NCI-H524 (cell line): ENCODE measurements at places on chromosomes 1 and 21.

DNA sequence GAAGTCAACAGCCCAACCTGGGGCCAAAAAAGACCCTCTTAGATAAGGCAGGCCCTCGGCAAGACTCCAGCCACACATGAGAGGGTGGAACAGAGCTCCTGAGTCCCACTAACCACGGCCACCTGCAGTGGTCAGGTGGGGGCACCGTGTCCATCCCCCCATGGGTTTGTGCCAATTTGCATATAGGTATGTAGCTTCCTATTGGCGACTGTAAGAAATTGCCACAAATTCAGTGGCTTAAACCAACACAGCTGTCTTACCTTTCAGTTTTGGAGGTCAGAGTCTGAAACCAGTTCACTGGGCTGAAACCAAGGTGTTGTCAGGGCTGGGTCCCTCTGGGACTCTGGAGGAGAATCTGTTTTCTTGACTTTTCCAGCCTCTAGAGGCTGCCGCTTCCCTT, 59.3 kb downstream of the COL18A1 start:
- no peak for DNase-seq

DNA sequence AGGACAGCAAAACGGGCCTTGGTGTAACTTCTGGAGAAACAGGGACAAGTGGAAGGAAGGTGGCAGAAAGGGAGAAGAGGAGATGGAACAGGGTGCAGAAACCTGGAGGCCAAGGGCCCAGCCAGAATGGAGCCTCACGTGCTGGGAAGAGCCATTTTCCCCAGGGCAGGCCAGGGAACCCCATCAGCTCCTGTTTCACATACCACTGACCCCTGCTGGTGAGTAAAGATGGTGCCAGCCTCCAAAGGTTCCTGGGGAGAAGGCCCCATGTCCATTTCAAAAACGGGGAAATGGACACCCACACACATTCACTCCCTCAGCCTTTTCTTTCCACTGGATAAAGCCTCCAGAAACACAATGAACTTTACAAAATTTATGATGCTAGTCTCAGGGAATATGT, 57.6 kb upstream of the JUN start:
- no peak for DNase-seq

DNA sequence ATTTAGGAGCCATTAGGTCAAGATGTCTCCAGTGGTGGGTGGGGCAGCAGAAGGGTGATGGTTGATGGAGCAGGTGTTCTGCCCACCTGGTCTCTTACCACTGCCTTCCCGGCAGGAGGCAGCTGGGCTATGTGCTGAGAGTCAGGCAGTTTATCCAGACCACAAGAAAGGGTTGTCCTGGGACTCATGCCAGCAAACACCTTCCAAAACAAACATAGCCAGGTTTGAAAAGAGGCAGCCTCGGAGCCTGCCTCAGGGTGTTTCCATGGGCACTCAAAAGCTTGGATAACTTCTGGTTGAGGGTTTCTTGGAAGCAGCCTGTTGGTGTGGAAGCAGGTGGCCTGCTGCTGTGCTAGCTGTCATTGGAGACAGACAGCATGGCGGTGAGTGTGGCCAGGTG, 187.2 kb downstream of the PCP4 start:
- peak; percentile 92 for DNase-seq

DNA sequence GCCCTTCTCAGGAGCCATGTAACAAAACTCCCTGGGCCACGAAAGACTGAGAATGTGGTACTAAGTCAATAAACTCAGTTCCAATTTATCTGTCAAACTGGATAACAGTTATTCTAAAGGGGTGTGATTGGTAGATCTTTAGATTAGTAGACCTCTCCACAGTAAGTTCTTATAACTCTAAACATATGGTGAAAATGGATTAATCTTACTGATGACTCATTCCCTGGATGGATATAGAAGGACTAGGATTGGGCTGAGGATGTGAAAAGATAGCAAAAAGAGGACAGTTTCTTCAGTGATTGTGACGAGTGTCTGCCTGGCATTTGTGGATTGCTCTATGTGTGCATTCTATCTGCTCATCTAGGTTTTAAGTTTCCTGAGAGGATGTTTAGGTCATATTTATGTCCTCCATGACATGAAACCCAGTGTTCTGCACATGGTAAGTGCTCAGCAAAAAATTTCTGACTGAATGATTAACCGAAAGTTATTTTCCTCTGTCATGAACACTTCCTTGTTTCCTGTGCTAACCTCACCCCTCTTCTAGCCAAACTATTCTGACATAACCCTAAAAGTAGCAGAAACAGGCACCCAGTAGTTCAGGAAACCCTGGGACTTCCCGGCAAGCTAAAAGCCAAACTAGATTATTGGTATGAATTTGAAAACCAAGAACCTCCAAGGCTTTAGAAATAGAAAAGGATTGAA, 397.5 kb upstream of the PLXNA2 start:
- DNase-seq, result peak; percentile 50

GRCh38 chr1:156659661-156659987, 17.6 kb downstream of the NES start:
- DNase-seq, result no peak

GRCh38 chr1:53462769-53463501, 3.7 kb downstream of the DMRTB1 start:
- DNase-seq, result peak; percentile 75

DNA sequence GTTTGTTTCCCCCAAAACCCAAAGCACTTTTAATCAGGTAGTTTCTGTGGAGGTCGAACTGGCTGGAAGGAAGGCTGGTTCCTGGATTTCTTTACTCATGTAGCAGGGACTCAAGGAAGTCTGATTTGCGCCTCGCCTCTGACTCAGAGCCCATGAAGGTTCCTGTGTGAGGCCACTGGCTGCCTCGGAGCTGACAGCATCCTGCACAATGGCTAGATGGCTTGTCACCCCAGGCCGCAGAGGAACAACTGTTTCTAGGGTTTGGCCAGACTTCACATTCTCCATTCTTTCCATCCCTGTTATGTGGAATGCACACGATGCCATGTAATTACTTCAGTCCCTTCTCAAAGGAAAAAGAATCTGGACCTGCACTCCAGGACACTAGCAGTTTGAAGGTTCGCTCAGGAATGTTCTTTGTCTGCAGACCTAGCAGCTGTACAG, 39.1 kb upstream of the PRSS38 start:
- no peak for DNase-seq

GRCh38 chr1:22629886-22630285, 6.5 kb upstream of the C1QA start:
- DNase-seq, result no peak

- DNase-seq, result peak; percentile 39
Measured at GRCh38 chr1:156608036-156608674, 6.9 kb upstream of the GPATCH4 start.

DNA sequence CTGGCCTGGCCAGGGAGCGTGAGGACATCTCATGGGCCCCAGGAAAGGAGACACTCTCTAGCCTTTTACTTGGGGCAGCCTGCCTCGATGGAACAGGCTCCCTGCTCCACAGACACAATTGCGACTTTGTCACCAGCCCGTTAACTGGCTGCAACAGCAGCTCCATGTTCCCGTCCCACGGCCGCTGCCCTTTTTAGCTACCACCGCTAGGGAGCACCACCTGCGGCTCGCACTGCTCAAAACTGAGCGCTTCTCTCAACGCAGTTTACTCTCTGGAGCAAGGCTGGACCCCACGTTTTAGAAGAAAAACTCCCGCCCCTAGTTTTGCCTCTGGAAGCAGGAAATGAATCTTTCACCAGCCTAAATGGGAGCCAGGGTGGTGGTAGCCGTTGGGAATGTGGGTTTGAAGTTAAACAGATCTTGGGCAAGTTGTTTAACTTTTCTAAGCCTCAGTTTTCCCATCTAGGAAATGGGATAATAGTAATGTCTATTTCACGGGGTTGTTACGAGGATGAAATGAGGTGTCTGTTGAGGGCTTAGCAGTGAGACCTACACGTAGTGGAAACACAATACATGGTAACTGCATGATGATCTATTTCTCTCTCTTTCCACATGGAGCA, 3.5 kb upstream of the LRRC38 start:
- peak; percentile 44 for DNase-seq

GRCh38 chr1:190444464-190444863, 33.2 kb downstream of the BRINP3 start:
- no peak for DNase-seq

DNA sequence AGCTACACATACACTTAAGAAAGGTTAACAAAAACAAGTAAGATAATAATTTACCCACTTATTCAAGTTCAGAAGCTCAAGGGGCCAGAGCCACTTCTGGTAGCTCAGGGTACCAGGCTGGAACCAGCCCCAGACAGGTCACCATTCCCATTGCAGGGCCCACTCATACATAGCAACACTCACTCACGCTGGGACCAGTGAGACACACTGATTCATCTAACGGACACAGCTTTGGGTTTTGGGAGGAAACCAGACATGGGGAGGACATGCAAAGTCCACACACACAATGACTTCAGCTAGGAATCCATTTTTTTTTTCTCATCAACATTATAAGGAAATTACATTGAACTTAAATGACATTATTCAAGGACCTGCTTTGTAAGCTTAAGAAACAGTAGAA, 169.1 kb downstream of the ZC3H11B start:
- no peak for DNase-seq

DNA sequence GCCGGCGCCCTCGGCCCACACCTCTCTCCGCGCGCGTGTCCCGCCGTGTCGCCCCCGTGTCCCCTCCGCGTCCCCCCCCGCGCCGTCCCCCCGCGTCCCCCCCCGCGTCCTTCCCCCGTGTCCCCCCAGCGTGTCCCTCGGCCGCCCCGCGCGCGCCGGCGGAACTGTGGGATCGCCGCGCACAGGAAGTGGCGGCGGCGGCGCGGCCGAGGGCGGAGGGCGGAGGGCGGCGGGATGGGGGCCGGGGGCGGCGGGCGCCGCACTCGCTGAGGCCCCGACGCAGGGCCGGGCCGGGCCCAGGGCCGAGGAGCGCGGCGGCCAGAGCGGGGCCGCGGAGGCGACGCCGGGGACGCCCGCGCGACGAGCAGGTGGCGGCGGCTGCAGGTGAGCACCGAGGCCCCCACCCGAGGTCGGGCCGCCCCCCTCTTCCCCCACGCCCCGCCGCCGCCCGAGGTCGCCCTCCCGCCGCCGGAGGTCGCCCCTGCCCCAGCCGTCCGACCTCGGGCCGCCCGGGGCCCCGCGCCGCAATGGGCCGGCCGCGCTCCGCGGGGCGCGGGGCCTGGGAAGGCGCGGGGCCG, at the start of gene AGPAT3:
AGPAT3 (plus strand) TSS at position 262 of the 578 bp plus-strand sequence. CDS start 94,459 bp downstream, outside the sequence.
- DNase-seq, result no peak

DNA sequence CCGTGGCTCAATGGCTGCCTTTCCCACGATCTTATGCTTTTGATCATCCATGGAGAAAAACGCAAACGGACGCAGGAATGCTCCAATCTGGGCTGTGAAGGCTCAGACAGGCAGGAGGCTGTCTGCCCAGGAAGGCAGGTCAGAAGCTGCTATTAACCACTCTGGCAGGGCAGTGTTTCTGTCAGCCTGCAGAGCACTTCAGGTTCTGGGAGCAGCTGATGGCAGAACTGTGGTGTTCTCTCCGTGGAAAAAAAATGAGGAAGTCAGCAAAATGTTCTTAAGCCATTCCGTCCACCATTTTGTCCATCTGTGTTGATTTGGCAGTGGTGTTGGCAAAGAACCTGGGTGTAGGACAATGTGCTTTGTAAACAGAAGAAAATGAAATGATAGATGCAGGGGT, 91.7 kb downstream of the SIM2 start:
- DNase-seq, result no peak

DNA sequence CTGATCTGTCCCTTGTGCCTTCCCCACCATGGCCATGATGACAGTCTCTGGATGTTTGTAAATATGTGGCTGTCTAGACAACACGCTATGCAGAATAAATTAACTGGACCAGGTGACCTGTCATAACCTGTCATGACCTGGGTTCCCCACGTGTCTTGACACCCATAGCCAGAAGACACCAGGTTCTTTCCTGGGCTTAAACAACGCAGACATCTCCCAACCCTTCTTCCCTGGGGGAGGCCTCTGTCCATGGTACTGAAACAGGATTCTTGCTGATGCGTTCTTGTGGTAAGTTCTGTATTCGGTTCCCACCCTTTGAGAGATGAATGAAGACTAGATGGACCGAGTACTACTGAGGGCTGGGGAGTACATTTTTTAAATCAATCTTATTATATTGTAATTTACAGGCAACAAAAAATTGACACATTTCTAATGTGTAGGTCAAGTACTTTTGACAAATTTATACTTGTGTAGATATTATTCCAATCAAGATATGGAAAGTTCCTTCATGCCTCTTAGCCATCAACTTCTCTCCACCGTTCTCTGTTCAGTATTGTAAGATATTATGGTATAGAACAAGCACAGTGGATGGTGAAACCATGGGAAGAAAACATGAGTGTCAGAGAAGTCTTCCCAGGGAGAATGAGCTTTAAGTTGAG, 738.8 kb downstream of the PTPRU start:
- no peak for DNase-seq

DNA sequence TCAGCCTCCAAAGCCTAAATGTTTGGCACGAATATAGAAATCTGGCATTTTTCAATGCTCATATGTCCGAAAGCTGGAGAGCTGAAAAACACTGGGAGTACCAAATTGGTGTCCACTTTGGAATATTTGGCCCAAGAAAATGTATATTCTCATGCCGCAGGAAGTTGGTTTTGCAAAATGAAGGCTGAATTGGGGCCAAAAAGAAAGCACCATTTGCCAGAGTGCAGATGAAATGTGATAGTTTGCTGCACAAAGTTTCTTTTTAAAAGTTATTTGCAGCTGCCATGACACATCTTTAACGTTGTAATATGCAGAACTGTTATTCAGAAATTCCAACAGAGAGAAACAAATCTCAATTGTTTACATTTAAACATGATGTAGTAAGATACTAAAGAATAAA, 124.2 kb upstream of the LYPLAL1 start:
- DNase-seq, result no peak

GRCh38 chr1:913491-914130, 10.1 kb upstream of the SAMD11 start:
- DNase-seq, result no peak

- no peak for DNase-seq
Measured at GRCh38 chr1:80534606-80535360, 1266.0 kb upstream of the ADGRL2 start.

- no peak for DNase-seq
Measured at GRCh38 chr1:3465935-3466321, 11.5 kb downstream of the ARHGEF16 start.

GRCh38 chr1:168634951-168635532, 58.6 kb downstream of the XCL1 start:
- DNase-seq, result no peak

- DNase-seq, result no peak
Measured at GRCh38 chr21:19034560-19034959, 631.0 kb upstream of the TMPRSS15 start.

DNA sequence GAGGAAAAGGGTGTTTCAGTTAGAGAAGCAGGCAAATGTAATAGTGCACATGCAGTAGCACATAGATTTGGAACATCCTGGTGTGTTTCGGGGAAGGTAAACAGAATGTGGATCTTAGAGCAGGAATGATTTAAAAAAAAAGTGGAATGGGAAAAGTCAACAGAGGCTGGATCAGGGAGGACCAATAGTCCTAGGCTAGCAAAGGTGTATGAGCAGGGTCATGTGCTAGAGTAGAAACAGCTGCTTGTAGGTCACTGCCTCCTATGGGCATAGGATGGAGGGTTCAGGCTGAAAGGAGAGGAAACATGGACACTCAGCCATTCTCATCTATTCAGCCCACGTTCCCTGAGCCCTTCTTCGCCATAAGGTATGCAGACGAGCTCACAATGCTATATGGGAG, 3.7 kb upstream of the KPNA6 start:
- no peak for DNase-seq
